ENCODE measurements at places on chromosomes 16 and 17. TPM values are rescaled to one million over a fixed set of nuclear protein-coding genes. Genes with fewer than 3 reads are reported as not detected.

DNA sequence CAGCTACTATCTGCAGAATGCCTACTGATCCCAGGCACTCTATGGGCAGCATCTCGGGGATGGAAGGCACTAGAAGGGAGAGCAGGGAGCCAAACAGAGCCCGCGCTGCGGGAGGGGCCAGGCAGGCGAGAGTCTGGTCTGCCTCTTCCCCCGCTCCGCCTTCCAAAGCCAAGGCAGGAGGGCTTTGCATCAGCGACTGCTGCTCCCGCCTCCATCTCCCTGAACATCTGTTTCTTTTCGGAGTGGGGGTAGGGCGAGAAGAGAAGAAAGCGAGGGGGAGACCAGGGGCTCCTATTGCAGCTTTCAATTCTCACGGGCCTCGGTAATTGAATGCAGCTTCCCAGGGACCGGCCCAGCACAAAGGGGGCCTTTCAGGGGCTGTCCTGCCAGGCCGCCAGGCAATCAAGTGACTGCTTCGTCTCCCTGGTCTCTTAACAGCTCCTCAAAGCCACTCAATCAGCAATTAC lies 31.4 kb upstream of the CDC42EP4 start:
- DNase-seq: no peak

DNA sequence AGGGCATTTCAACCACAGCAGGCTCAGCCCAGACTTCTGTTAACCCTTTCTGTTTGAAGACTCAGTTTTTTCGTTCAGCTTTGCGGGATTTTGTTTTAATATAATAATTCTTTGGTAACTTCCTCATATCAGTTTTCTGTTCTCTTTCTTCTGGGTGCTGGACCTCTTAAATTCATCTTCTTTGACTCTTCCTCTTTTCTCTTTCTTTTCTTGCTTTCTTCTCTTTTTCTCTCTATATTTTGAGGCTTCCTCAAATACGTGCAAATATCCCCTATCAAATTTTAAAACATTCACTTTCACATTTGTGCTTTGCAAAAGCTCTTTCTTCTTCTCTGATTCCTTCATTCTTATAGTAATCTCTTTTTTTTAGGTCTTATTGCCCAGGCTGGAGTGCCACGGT lies 136.3 kb downstream of the HS3ST3B1 start:
- no peak for DNase-seq

LGALS9B gene
- 0.84 TPM for total RNA-seq

CTRL gene
- 9.4 TPM for total RNA-seq

Data from activated CD4-positive, alpha-beta T cell treated with anti-CD3 and anti-CD28 coated beads, Interleukin-2, amount 10 ng/mL, durations not matched to agents 7 days and 5 days (primary cell).